ENCODE measurements at places on chromosomes 5 and 9.

DNA sequence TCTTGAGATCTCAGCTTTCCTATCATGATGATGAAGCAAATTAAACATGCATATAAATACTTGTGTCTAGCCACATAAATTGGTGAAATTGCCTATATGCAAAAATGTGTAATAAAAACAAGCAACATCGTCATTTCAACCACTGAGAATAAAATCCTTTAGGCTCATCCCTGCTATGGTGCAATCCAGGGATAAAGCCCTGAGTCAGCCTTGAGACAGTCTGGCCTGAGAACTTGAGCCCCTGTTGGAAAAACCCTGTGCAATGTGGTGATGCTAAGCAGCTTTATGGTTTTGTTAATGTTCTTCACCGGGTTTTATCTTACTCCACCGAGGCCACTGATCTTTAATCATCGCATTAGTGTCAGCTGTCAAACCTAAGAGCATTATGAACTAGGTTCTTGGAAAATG lies 170.5 kb downstream of the DCP2 start:
- DNase-seq: no peak

DNA sequence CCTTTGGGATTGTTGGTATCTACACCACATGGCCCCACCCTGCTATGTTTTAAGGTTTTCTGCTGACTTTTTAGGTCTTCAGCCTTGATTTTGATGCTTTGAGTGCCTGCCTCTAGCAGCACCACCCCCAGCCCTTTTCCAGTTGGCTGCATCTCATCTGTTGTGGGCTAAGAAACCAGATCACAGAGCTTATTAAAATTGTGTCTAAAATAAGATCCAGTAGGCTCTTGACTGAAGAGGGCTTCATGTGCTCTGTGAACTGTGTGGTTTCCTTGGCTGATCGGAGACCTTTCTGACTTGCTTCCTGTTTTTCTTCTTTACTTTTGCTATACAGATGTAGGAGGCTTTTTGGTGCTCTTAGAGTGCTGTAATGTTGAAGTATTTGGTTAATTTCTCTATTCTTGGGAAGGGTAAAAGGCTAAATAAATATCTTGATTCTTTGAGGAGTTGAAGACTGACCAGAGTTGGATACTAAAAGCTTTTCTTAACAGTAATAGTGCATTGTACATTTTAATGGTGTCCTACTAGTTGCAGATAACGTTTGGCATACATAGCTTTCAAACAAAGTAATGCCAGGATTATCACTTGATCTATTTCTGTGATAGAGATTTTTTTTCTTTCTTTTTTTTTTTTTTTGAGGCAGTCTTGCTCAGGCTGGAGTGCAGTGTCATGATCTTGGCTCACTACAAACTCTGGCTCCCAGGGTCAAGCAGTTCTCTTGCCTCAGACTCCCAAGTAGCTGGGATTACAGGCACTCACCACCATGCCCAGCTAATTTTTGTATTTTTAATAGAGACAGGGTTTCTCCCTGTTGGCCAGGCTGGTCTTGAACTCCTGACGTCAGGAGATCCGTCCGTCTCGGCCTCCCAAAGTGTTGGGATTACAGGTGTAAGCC lies 4.5 kb downstream of the UBE2D2 start:
- DNase-seq: peak; percentile 58

- DNase-seq: no peak
Observed at GRCh38 chr5:132422720-132423437, 53.4 kb downstream of the SLC22A5 start.

DNA sequence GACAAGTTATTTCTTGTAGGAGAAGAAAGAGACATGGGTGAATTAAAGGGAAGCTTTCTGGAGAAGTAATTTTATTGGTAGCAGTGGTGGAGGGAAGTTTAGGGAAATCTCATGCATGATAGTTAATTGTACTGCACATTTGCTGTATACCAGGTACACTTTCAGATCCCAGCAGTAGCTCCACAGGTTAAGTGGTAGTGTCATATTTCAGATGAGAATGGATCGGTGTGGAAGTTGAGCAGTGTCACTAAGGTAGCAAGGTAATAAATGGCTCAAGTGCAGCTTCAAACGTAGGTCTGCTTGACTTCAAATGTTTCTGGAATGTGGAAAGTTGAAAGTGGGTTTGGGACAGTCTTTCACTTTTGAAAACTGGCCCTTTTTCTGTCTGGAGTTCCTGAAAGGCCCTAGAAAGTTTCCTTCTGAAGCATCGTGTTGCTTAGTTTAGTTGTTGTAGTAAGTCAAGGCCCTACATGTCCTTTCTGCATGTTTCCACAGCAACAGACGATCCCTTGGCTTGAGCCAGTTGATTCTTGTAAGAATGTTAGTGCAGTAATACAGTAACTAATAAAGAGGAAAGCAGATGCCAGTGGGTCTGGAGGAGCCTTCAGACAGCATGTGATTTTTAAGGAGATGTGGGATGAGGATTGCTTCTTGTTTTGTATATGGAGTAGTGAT lies 3.7 kb downstream of the CLTA start:
- DNase-seq: peak; percentile 47

DNA sequence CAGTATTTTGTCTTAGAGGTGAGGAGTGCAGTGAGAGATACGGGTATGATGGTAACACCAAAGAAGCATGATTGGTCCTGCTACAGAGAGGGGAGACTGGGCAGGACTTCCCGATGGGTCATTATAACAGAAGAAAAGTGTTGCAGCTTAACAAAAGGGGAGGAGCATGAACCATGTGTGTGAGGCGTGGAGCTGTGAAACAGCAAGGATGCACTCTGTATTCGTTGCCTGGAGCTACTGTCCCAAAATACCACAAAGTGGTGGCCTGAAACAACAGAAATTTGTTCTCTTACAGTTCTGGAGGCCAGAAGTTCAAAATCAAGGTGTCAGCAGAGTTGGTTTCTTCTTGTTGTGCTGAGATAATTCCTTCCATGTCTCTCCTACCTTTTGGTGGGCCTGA lies 59.4 kb upstream of the GRHPR start:
- no peak for DNase-seq

- no peak for DNase-seq
Observed at GRCh38 chr9:138049085-138049778, 171.7 kb downstream of the CACNA1B start.

DNA sequence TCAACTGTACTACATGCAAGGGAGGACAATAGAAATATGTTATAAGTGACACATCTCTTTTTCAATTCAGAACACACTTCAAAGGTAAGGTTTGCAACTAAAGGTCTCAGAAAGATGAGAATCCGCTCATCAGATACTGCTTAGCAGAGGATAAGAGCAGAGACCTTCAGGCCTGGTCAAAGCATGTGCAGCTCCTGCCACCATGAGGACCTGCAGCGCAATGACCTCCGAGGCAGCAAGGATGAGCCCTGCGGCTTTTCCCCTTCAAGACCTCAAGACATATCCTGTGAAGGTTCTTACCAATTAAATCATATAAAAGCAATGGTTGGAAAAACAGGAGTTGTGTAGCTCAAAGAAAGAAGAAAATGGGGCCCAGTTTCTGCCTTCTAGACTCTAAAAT lies 135.8 kb downstream of the TRIM36 start:
- DNase-seq: no peak

DNA sequence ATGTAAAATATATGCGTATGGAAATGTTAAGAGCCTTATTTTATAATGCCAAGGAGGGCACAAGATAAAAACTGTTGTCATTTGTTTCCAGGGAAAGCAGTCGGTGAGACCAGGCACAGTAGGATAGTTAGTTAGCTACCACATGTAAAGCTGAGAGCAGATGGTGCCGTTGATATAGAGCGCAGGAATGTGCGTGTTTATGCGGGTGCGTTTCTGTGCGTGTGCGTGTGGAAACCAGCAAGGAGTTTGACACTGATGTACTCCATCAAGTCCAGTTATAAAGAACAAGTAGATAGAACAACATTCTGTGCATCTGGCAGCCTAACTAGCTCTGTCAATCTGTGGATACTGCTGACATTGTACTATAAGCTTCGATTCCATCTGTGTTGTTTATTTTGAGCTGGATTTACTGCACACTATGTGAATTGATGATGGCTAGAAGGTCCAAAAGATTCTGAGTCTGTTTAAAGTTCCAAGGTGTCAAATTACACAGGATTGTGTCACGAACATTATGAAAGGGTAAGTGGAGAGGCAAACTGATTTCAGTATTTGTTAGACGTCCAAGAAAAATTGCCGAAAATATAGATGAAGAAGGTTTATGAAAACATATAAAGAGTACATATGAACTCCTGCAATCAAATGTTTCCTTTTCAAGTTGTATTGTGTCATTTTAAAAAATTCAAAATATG lies 494.9 kb upstream of the MEF2C start:
- DNase-seq: no peak

GRCh38 chr9:19101203-19101602 lies 1.5 kb downstream of the HAUS6 start:
- DNase-seq: no peak

DNA sequence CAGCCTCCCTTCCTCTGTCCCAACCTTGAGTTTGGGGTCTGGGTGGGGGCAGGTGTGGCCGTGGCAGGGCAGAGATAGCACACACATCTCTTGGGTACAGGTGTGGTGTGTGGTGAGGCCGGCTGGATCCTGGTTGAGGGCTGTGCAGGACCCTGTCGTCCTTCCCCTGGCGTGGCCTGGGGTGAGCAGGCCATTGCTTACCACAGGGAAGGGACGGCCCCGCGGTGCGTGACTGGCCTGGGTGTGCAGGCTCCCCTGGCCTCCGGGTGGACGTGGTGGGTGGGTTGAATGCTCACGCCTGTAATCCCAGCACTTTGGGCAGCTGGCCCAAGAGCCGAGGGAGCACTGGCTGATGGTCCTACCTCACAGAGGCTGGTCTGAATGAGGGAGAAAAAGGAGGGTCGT lies 1.2 kb downstream of the ARRDC1 start:
- DNase-seq: no peak

DNA sequence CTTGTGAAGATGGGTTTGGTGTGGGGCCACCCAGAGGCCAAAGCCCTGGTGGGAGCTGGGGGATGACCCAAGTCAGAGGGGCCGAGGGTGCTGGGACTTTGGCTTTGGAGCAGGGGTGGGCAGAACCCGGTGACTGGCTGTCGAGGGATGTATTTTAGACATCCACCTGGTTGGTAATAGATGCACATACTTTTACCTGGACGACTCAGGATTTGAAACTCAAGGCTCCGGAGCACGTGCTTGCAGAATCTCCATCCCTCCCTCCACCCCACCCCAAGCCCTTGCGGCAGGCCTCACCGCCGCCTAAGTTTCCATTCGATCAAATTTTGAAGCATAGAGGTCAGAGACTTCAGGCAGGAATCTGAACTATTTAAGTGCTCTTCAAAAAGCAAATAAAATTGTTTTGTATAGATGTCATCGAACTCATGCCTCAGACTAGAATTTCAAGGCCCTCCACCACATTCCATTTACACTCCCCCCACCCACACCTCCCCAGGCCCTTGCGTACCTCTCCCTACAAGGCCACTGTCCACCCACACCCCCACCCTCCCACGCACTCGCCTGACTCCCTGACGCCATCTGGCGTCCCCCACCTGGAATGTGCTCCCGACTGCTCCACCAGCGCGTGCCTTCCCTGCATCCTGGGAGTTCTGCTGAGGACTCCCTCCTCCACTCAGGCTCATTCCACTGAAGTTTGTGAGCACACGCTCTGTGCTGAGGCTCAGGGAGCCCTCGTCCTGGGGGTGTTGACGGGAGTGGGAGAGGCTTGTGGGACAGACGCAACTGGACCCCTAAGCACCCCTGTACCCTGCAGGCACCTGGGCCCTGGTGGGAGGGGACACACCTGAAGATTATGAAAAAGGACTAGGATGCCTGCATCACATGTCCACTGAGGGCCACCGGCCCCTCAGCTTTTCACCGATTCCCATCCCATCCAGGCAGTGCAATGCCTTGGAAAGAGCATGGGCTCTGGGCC lies 56.4 kb upstream of the RPL26L1 start:
- DNase-seq: no peak

DNA sequence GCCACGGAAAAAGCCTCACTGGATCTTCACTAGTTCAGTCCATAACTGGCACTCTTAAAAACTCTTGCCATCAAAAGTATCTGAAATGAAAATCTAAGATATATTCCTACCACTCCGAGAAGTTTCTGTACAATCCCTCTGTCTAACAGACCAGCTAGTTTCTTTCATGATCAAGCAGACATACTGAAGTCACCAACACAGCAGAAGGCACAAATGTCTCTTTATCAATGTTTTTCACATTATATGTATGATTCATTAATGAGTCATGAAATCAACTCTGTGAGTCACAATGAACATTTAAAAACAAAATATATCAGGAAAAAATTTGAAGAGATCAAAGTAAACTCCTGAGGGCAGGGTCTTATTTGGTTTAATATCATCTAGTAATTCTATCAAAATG lies 50.8 kb downstream of the F2R start:
- no peak for DNase-seq

DNA sequence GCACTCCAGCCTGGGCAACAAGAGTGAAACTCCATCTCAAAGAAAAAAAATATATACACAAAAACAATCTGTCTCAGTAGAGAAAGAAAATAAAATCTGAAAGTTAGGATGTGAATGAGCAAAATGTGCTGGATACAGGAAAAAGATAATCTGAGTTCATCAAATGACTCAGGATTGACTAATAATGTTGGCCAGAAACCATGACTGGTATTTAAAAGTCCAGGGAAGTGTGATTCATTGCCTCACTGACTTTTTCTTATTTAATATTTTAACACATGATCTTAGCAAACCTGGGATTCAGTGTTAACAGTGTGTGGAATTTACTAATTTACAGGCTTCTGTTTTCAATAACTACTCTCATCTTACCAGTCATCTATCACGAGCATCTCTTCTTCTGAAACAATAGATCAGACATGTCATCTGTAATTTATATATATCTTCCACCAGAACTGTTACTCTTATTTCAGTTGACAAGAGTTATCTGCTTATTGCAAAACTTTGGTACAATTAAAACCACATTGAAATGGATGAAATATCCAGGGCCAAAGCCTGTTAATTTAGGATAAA lies 256.7 kb downstream of the CDH12 start:
- no peak for DNase-seq

DNA sequence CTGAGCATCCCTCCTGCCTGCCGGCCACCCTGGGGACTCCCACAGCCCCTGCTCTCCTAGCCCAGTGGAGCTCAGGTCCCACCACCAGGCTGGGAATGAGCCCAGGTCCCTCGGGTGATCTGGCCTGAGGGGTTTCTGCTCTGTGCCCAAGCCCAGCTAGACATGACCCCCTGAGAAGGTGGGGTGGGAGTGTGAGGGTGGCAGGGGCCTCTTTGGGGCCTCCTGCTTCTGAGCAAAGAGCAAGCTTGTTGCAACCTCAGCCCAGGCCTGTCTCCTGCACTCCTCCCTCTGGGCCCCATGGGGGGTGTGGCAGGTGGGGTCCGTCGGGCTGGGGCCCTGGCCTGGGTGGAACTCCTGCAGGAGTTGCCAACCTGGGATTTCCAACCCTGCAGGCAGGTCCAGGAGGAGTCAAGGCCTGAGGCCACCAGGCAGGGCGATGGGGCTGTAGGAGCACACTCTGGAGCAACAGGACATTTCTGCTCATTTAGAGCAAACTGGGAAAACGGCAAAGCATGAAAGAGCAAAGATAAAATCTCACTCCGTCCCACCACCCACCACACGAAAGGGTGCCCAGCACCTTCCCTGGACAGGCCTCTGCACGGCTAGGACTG lies 11.4 kb upstream of the NRARP start:
- no peak for DNase-seq

GRCh38 chr5:123882319-123882964 lies 370.5 kb downstream of the CSNK1G3 start:
- DNase-seq: no peak
